NCI-H774 (cell line): ENCODE measurements at places on chromosomes 4 and X.

GRCh38 chr4:142922720-142923119 lies 76.6 kb upstream of the INPP4B start:
- no peak for DNase-seq

DNA sequence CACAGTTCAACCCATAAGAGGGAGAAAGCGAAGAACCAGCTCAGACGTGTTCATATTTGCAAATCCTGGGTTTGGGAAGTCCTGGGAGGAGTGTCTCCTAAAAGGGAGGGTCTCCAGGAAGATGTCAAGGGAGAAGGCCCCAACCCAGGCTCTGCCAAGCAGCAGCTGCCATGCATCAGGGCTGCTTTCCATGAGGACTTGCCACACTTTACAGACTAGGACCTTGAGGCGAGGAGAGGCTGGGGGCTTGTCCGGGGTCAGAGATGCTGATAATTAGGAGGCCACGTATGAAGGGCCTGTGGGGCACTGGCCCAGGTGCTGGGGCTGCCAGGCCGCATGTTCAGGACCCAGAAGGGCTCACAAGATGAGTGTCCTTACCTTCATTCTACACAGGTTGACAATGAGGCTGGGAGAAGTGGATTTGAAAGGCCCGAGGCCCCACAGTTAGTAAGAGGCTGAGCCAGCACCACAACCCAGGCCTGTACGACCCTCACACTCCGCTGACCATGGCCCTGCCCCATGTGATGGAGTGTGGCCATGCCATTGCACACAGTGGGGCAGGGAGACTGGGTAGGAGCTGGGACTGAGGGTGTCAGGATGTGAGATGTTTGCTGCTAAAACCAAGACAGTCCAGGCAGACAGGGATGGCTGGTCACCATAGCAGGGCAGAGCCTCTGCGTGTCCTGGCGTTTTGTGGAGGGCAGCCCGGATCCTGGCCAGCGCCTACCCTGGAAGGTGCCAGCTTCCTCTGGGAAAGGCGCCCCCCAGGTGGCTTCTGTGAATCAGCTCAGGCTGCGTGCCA lies 94.8 kb downstream of the PSAPL1 start:
- DNase-seq: no peak

- no peak for DNase-seq
Measured at GRCh38 chrX:67917421-67918010, 373.7 kb downstream of the AR start.

- no peak for DNase-seq
Measured at GRCh38 chr4:140254651-140255299, 100.8 kb upstream of the MAML3 start.

- no peak for DNase-seq
Measured at GRCh38 chr4:86184216-86184900, 175.5 kb downstream of the MAPK10 start.

- no peak for DNase-seq
Measured at GRCh38 chr4:99468889-99469288, 33.7 kb upstream of the ADH7 start.

GRCh38 chr4:57094832-57095223 lies 15.4 kb downstream of the IGFBP7 start:
- no peak for DNase-seq

- no peak for DNase-seq
Measured at GRCh38 chr4:37902212-37902611, 11.3 kb downstream of the TBC1D1 start.
